Lower lobe of right lung (tissue), 2 donors: ENCODE measurements at places on chromosomes 6 and 20. TPM values are rescaled to one million over a fixed set of nuclear protein-coding genes. Genes with fewer than 3 reads are reported as not detected.

GRCh38 chr20:21136015-21136732 lies 10.3 kb downstream of the KIZ start:
- no peak overlapping the region for H3K4me3 ChIP-seq
- no peak for DNase-seq
- peaks cover 33% of the 10 kb centered on the region for H3K36me3 ChIP-seq

- no peaks in the 10 kb centered on the region for H3K36me3 ChIP-seq
- H3K4me3 ChIP-seq = no peak overlapping the region
- no peak for DNase-seq
These were observed 159.9 kb downstream of the CD83 start for GRCh38 chr6:14277405-14277930.

Gene ROS1
- total RNA-seq = 151 TPM

Gene VWA7
- total RNA-seq = 4.2 TPM

Gene SHLD1
- 6.0 TPM for total RNA-seq

Gene CALHM4
- total RNA-seq = not detected

Gene PGC
- total RNA-seq = 947 TPM

Gene C4B
- total RNA-seq = 162 TPM
